ENCODE measurements at places on chromosomes 11 and 22.
A peak's percentile ranks its signal among the peaks of the same experiment; 100 is the strongest.

DNA sequence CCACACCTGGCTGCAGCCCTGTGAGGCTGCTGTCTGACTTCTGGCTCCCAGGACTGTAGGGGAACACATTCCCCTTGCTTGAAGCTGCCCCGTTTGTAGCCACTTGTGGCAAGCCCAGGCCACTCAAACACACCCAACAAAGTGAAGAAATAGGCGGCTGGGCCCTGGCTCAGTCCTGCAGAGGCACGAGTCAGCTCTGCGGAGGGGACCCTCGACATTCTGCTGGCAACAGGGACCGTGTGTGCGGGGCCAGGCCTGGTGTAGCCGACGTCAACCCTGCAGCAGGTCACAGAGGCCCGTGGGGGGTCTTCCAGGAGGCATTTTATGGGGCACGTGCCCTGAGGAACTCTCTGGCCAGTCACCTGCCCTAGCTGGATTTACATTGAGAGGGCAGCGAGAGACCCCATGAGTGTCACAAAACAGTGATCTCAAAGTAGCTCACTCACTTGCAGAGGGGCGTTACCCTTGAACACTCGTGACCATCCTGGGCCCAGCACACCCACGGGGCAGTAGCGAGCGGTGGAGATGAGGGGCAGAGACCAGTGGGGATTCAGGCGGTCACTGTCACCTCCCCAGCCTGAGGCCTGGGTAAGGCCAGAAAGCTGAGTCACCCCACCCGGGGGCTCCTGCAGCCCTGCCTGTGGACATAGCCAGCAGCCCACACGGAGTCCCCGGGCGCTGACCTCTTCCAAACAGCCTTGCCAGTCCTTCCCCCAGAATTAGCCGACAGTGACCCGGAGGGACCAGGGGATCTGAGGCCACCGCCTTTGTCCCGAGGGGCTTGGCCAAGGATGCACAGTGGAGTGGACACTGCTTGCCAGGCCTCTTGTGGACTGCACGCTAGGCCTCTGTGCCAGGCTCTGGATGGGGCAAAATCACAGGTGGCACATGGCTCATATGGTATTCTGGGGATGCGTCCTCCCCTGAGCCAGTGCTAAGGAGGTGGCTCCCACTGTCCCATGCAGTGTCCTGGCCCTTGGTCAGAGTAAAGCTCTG is 139.5 kb downstream of the CTTN start:
- no peak for DNase-seq

DNA sequence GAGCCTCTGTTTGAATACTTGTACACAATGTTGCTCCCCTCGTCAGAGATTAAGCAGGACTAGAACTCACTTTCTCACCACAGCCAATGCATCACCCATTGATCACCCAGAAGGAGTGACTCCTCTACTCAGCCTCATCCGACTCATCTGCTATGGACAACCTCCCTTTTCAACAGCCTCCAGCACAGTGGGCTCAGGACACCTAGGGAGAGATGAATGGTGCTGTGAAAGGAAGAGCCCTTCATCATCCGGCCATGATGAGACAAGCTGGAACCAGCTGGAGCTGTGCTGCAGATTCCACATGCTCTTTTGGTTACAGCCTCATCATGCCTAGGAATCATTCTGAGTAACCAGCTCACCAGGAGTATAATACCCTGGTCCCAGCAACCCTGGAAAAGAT is 15.5 kb downstream of the C11orf91 start:
- DNase-seq, result no peak

- DNase-seq, result no peak
Measured at GRCh38 chr11:85948884-85949283, 93.7 kb downstream of the CCDC83 start.

- DNase-seq, result no peak
Measured at GRCh38 chr11:1648653-1649420, 19.3 kb downstream of the KRTAP5-5 start.

- DNase-seq, result no peak
Measured at GRCh38 chr22:28560046-28560742, 119.4 kb downstream of the TTC28 start.

DNA sequence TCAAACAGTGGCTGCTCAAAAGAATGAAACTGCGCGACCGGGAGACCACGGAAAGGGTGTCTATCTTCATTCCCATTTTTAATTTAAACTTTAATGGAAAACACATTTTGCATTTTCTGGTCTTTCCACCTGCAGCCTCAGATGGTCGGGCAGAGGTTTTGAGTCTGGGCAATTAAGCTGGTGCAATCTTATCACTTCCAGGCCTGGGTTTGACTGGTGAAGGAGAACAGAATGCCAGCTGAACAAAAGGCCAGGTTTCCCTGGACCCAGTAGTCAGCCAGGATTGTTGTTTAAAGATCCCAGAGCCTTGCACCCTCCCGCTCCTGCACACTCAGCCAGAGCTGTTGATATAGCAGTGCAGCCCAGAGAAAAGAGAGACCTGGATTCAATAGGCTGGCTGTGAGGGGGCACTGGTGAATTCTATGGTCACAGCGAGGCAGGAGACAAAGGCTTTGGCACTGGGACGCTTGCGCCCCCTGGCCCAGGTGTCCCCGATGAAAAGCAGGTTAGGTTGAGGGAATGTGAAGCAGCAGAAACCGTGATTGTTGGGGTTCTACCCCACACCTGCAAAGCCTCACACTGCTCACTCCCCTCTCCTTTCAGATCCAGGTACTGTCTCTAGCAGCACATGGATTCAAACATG is 83.6 kb downstream of the FLI1 start:
- DNase-seq, result no peak

GRCh38 chr11:128891913-128892398 is 800 bp downstream of the KCNJ5 start:
- DNase-seq, result no peak

DNA sequence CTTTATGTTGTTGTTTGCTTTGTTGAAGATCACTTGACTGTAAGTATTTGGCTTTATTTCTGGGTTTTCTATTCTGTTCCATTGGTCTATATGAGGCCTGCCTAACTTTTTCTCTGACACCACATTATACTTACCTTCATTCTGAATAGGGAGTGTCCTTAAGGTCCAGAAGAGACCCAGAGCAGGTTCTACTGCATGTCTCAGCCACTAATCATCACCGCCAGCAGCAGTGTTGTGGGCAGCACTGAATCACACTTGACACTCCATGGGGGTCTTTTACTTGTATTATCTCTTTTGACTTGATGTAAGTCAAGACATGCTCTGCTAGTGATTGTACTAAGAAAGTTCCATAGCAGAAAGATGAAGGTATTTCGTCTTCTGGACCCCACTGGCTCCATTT is 274.9 kb downstream of the TENM4 start:
- no peak for DNase-seq

- DNase-seq, result no peak
Measured at GRCh38 chr22:42217019-42217751, 53.3 kb downstream of the TCF20 start.

GRCh38 chr11:73396985-73397384 is 20.8 kb downstream of the RELT start:
- no peak for DNase-seq

GRCh38 chr11:48043991-48044512 is 63.7 kb downstream of the PTPRJ start:
- no peak for DNase-seq

DNA sequence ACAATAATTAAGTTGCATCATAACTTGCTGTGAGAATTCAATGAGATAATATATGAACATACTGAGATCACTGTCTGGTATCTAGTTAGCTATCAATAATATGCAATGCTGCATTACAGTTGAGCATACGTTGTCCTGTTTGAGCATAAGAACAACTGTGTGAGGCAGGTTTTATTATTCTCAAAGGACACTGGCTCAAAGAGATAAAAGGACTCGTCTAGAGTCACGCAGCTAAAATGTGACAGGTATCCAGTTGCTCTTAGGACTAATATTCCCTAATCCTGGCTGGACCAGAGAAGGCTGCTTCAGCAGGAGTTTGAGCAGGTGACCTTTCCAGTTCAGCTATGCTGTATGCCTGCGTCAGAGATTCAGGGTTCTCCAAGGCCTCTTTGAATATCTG is 92.5 kb downstream of the PLEKHA7 start:
- DNase-seq, result no peak

GRCh38 chr11:111209543-111210355 is 35.8 kb upstream of the POU2AF2 start:
- no peak for DNase-seq

DNA sequence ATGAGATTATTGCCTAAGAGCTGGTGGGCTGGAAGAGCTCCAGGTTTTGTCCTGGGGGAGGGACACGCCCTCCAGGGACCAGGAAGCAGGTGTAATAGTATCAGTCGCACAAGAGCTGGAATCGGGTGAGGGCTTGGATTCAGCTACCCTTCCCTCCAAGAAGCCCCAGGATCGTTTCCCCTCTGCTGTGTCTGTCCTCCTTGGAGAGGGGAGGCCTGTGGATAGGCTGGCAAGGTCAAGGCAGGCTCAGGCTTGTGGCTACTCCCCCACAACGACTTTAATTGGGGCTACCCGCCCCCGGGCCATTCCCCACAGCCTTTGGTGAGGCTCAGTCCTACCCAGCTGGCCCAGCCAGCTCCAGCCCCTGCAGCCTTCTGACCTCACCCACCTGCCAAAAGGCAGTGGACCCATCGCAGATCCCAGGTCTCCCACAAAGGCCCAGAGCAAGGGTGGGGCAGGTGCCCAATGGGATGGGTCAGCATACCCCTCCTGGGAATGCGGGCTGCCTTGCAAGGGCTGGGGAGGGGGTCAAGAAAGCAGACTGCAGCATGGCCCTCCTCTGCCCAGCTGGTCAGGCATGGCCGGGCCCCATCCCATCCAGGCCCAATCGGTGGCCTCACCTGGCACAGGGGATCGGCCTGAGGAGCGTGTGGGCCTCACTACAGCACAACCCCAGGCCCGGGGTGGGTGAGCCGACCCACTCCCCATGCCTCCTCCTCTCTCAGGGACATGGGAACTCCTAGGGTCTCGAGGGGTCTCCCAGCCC is 1.0 kb downstream of the CTSD start:
- no peak for DNase-seq

- no peak for DNase-seq
Measured at GRCh38 chr11:88799771-88800500, 265.8 kb downstream of the GRM5 start.

DNA sequence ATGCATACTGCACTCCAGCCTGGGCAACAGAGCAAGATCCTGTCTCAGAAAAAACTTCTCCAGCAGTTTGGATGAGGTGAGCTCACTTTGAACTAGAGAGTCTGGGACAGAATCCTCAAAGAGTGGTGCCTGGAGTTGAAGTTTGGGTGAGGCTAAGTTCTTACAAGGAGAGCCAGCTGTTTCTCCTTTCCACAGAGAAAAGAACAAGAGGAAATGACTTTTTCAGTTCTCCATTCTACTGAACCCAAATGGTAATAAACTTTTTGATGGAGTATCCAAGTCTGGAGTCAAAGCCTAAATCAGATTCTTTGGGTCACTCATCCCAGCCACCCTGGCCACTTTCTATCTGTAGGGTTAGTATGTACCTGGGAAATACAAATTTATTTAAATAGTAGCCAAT is 102.7 kb downstream of the TRAF6 start:
- no peak for DNase-seq

DNA sequence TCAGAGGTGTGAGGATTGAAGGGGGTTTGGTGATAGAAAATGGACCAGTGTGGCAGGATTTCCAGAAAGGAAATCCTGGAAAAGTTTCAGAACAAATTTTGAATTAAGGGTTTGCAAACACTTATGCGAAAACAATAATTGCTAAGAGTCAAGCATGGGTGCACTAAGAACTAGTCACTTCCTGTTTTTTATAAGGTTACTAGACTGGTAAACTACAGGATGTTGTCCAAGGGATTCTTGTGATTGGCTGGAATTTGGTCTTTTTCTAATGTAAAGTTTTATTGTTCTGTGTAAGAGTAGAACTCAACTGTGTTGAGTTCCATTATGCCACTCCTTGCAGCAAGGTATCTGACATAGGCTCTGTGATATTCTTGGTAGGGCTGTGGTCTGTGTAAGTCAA is 54.1 kb downstream of the LIF start:
- DNase-seq, result no peak

- DNase-seq, result peak; percentile 41
Measured at GRCh38 chr11:119585043-119585781, 143.8 kb downstream of the NECTIN1 start.

- DNase-seq, result no peak
Measured at GRCh38 chr11:120702656-120703055, 191.1 kb downstream of the GRIK4 start.

- no peak for DNase-seq
Measured at GRCh38 chr22:23264610-23265367, 84.5 kb downstream of the BCR start.

DNA sequence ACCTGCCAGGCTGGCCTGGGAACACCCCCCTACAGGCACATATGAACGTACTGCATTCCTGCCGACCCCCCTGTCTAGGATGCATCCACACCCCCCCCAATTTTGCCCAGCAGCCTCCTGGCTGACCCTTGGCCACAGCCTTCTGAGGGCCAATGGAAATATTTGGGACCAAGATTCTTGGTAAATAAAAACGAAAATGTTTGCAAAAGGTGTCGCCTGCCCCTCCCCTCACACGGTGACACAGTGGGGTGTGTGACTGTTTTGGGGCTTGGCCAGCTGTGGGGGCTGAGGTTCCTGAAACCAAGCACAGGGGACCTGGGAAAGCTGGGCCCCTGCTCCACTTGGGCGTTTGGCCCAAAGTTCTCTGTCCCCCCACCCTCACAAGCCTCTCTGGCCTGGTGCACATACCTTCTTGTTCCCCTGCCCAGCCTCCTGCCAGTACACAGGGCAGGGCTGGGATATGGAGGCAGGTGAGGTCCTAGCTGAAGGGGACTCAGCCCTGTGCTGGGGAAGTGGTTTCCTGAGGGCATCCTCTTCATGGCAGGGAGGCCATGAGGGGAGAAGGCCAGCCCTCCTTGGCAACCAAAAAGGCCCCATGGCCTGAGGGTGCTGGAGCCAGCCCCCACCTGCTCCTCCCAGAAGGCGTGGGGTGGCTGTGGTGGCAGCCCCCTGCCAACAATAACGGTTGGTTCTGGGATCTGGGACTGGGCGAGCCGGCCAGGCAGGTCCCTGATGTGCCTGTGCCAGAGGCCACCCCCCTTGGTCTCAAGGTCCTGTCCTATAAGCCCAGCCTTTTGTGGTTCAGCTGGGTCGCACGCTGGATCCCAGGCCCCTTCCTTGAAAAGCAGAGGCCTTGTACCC is 2.1 kb upstream of the CRACR2B start:
- no peak for DNase-seq

All from D341Med (cell line).